ENCODE measurements at places on chromosomes 2 and 18.

DNA sequence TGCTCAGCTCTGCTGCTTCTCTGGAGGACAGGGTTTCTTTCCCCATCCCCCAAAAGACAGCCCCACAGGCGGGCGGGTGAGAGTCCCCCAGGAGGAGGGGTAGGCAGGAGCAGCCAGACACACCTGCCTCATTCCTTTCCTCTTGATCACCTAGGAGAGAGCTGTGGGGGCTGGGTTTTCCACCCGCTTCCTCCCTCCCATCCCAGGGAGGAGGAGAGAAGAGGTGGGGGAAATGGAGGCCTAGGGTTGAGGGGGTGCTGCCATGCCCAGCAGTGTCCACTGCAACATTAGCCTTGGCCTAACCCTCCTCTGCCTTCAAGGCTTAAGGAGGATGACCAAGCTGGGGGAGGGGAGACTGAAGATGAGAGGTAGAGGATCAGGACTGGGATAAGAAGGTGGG lies 14.7 kb downstream of the WNT10A start:
- DNase-seq = no peak

DNA sequence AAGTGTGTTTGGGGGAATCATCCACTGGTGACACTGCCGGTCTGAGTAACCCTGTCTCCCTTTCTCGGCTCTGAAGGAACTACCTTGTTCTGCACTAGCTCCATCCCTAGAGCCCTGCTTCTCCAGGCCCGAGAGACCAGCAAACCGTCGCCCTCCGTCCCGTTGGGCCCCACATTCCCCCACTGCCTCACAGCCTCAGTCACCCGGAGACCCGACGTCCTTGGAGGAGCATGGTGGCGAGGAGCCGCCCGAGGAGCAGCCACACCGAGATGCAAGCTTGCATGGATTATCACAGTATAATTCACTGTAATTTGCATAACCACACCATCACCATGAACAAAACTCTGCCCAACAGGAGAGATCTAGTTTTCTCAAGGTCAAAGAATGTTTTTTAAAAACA lies 126.2 kb downstream of the MTCL1 start:
- no peak for DNase-seq

- DNase-seq = no peak
Observed at GRCh38 chr2:20465716-20466394, 19.0 kb downstream of the RHOB start.

- DNase-seq = no peak
Observed at GRCh38 chr2:112805542-112805941, 21.2 kb upstream of the IL1A start.

- DNase-seq = no peak
Observed at GRCh38 chr2:168427451-168427850, 28.6 kb upstream of the CERS6 start.

DNA sequence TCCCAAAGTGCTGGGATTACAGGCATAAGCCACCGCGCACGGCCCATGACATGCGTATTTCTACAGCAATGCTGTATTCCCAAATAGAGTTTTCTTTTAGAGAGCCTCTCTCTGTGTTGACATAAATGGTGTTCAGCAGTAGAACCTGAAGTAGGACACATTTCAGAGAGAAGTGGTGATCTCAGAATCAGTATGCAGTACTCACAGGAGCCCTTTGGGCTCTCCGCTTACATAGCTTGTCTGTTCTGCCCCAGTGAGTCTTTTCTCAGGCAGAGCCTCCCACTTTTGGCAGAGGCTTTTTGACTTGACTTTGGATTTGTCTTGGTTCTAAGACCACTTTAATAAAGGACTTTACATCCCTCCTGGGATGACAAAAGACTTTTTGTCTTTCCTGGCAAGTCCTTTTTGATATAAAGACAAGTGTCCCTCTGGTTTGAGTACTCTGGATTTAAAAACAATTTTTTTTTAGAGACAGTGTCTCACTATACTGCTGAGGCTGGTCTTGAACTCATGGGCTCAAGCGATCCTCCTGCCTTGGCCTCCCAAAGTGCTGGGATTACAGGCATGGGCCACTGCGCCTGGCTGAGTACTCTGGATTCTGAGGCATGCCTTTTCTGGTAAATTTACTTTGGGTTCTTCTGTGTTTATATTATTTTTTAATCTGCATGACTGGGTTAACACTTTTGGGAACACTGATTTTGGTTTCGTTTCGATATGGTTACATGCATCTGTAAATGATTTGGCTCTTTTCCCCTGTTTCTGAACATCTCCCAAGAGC lies 113.3 kb downstream of the SMAD2 start:
- DNase-seq = no peak

DNA sequence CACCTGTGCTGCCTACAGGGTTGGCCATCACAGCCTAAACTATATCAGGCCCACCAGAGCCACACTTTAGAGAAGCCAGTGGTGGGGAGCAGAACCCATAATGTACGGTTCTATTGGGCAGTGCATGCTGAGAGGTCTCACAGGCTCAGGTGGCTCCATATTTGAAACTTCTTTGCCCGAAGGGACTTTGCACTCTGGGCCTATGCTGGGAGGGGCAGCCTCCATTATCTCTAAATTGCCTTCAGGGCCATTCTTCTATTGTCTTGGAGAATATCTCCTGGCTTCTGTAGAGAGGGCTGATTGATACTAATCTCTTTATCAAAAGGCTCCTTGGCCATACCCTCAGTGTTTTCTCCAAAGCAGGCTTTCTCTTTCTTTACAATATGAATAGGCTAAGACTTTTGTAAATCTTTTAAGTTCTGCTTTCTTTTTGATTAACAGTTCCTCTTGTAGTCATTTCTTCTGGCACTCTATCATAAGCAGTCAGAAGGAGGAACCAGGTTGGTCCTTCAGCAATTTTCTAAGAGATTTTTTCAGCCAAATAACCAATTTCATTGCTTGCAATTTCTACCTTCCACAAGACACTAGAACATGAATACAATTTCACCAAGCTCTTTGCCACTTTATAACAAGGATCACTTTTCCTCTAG lies 44.5 kb downstream of the RPE start:
- no peak for DNase-seq

- DNase-seq = no peak
Observed at GRCh38 chr2:135093193-135093592, 41.1 kb downstream of the RAB3GAP1 start.

DNA sequence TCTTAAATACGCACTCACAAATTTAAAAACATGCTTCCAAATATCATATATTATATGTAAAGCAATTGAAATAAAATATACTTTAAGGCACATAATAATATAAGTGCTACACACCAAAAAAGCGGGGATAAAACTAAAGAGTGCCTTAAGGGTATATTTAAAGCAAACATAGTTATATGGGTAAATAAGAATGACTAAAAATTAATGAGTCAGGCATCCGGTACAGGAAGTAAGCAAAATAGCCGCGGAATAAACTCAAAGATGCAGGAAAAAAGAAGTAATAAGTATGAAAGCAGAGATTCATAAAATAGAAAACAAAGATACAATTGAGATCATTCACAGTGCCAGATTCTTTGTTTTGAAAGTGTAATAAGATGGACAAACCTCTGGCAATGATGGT lies 503.5 kb upstream of the SOX11 start:
- no peak for DNase-seq

DNA sequence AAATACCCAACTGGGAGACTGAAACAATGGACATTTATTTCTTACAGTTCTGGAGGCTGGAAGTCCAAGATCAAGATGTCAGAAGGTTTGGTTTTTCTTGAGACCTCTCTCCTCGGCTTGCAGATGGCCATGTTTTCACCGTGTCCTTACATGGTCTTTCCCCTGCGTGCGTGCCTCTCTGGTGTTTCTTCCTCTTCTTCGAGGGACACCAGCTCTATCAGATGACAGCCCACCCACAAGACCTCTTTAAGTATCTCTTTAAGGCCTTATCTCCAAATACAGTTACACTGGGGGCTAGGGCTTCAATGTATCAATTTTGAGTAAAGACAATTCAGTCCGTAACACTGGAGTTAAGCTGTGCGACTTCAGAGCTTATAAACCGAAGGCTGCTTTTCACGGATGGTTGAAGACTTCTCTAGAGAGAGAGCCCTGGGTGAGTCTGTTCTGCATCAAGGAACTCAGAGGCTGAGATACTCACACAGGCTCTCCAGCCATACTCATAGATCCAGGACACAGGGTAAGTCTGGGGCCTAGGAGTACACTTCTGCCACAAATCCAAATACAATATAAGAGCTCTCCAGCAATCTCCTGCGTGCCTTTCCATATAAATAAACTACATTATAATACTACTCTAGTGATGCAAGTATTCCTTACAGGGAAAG lies 339.9 kb upstream of the PKDCC start:
- no peak for DNase-seq

DNA sequence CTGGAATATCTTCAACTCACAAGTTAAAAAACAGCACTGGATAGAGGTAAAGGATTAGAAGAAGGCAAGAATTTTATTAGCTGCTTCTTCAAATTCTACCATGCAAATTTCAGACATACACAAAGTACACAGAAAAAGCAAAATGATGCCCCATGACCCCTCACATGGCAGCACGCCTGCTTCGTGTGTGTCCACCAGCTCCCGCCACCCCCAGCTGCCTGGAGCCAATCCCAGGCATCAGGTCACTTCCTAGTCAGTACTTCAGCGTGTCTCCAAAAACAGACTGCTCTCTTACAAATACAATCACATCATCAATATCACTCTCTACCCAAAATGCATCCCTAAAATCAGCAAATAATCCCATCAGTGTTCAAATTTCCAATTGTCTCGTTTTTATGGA lies 35.8 kb downstream of the IMPA2 start:
- DNase-seq = no peak

- peak; percentile 77 for DNase-seq
Observed at GRCh38 chr2:197205585-197206215, 104.9 kb downstream of the ANKRD44 start.

DNA sequence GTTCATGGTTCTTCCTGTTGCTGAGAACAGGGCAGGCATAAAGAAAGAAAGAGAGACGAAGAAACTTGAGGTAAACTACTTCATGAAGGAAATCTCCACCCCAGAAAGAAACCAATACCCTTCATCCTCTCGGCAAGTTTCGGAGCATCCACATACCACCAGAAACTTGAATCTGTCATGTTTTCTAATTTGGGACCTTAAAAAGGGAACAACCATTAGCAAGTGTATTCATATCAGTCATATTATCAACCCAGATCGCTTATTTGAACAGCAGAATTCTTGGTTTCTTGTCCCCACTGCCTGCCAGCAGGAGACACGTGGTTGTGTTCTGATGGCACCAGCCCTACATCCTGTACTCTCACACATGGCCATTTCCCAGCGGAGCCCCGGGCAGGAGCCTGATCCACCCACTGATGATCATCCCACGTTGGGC lies 53.2 kb upstream of the FZD7 start:
- no peak for DNase-seq

GRCh38 chr2:25856377-25856776 lies 21.9 kb downstream of the ASXL2 start:
- DNase-seq = no peak

DNA sequence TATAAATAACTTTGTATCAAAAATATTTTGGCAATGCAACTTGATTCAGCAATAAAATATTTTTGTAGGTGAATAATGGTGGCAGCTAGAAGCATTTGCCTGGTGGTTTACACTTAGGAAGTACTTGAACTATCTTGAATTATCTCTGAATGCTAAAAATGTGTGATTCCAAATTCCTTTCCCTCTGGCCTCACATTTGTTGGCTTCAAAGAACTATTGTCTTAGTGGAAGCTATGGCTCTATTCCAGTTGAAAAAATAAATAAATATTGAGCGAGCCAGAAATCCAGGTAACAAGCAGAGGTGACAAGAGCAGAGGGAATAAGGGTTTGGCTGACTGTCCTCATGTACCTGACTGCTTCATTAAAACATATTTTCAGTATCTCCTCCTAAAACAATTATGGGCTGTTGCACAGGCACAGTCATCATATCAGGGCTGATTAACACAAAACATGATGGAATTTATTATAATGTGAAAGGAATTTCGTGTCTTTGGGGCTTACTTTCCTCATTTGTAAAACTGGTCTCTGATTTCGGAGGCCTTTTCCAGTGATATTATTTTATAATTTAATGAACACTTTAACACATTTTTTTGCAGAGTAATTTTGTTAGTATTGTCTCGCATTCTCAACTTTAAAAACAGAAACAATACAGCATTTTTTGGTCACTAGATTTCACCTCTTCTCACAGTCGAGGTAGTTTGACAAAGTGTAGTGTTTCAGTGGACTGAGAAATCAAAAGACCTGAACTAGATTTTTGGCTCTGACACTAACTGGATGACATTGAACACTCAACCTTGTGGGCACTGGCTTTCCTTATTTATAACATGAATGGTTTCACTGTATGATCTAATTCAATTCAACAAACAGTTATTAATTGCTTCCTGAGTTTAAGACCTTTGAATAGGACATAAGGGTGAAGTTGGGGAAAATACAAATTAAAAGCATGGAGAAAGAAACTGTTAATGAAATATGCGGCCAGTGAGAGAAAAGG lies 7.8 kb upstream of the CAVIN2 start:
- no peak for DNase-seq
